ENCODE measurements at places on chromosomes 1 and 21. TPM values are rescaled to one million over a fixed set of nuclear protein-coding genes. Genes with fewer than 3 reads are reported as not detected.

The BSND gene
- not detected for total RNA-seq

The ADAMTS1 gene
- total RNA-seq = 210 TPM

The TP73 gene
- not detected for total RNA-seq

The FCRL5 gene
- total RNA-seq = not detected

The NPPA gene
- total RNA-seq = not detected

The ACOT11 gene
- 2.4 TPM for total RNA-seq

The C8B gene
- total RNA-seq = not detected

Measured in uterus (tissue), 4 donors.